ENCODE measurements at places on chromosomes 13 and 19.

DNA sequence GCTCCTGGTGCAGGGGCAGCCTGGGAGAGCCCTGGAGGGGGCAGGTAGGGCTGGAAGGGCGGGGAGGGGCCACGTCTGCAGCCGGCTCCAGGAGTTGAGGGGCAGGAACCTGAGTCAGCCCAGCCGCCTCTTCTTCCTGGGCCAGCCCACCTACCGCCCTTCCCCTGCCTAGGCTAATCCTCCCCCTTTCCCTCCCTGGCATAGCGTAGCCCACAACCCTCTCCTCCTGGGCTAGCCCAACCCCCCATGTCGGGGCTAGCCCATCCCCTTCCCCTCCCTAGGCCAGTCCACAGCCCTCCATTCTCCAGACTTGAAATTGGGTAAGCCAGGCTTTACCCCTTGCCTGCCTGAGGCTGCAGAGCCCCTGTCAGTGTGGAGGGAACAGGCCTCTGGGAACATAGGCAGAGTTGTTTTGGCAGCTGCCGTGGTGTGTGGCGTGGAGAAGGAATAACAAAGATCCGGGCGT, 20.6 kb upstream of the WDR18 start:
- no peak for DNase-seq

GRCh38 chr13:101065329-101065728, 351.0 kb downstream of the NALCN start:
- DNase-seq: no peak

DNA sequence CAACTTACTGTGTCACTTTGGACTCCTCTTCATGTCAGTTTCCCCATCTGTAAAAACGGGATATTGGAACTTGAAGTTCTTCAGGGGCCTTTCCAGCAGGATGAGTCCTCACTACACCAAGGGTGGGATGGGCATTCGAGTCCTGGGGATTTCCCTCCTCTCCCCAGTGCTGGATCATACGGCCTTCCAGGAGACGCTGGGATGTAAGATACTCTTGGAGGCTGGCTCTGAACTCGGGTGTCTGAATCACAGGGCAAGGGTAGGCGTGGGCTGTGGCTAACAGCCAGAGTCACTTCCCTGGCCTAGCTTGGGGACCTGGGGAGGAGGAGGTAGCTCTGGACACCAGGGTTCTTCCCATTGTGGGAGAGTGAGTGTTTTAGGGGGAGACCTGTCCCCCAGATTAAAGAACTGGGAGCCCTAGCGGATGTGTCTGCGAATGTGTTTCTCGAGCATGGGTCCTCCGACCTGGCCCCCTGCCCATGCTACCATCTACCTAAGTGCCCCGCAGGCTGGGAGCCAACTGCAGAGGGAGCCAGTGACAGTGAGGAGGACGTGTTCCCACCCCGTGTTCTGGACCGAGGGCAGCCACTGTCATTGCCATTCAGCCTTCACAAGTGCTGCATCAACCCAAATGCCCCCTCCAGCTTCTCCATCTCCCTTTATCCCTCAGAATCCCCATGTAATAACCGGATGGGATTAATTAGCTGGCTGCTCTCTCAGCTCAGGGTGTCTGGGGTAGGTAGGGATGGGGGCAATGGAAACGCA, 2.4 kb upstream of the CYTH2 start:
- DNase-seq: no peak

DNA sequence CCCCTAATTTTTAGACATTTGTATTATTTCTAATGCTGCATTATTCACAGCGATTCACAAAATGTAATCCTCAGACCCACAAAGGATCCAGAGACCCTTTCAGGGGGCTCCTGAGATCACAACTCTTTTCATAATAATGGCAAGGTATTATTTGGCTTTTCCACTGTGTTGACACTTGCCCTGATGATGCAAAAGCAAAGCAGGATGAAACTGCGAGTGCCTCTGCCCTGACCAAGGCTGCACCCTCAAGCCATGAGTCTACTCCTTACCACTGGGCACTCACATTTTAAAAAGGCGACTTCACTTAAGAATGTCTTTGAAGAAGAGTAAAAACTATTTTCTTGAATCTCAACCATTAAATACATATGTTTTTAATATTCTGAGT, 11.4 kb downstream of the ELF1 start:
- DNase-seq: no peak

DNA sequence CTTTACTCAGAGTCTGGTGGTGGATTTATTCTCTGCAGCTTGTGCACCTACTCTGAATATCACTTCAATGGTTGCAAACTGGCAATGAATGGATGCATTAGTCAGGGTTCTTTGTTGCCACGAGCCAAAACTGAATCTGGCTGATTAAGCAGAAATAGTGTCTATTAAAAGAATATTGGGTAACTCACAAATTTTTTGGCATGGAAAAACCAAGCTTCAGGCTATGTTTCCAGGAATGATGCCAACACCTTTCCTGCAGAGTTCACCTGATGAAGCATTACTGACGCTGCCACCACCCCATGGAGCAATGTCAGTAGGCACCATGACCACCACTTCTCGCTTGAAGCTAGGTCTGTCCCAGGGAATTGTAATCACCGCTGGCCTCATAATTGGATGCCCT, 597.8 kb upstream of the SLC10A2 start:
- DNase-seq: no peak

DNA sequence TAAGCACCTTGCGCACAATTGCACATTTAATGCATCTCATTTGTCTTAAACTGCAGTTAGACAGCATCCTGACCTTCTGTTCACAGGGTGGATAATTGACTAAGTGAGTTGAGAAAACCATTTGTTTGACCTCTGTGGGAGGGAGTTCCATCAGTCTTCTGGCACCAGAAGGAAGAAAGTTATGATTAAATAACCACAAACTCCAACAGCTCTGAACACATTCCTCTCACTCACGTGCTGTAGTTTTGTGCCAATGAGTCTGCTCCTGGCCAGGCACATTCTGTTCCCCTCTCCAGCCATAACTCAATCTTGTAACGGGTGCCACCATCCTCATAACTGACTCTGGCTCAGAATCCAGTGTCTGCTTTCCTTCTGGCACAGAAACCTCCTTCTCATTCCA, 817.2 kb downstream of the SLITRK1 start:
- DNase-seq: no peak
